ENCODE measurements at places on chromosomes 1 and 21.

DNA sequence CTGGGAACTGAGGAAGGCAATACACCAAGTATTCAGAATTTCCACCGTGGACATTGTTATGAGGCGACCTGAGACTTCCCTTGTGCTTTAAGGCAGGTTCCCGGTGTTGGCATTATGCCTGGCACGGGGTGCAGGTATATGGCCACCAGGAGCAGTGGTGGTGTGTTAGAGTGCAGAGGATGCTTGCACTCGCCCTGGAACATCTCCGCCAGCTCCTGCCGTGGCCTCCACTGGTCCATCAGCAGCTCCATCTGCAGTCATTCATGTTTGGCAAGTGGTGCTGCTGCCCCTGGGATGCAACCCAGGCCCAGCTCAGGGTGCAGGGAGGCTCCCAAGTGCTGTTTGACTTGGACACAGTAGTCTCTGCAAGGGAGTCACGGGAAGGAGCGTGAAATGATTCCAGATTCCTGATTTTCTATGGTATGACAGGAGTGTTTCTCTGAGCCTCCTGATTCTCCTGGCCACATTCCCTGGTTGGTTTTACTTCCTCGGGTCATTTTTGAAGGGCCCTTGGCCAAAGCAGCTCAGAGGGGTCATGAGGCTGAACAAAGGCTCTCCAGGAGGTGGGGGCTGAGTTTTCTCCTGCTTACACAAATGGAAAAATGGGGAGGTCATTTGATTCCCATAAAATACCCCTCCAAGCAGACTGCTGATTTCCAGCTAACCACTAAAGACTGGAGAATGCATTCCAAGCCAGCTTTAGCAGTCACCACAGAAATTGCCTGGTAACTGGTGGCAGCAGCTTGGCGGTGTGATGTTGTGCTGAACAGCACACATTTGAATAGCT, 60.4 kb upstream of the PSEN2 start:
- DNase-seq, result no peak

DNA sequence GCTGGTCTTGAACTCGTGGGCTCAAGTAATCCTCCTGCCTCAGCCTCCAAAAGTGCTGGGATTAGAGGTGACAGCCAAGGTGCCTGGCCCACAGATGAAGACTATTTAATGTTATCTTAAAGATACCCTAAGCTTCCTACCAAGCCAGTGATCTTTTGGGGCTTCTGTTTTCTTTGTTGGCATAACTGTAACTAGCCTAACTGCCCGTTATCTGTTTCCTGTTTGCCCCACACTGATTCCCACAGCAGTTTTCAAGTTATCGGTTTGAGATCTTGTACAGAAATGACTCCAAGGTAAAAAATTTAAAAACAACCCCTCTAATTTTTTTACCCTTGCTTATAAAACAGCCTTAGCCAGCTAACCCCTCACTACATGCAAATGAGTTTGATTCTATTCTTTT, 12.4 kb downstream of the SELL start:
- no peak for DNase-seq

DNA sequence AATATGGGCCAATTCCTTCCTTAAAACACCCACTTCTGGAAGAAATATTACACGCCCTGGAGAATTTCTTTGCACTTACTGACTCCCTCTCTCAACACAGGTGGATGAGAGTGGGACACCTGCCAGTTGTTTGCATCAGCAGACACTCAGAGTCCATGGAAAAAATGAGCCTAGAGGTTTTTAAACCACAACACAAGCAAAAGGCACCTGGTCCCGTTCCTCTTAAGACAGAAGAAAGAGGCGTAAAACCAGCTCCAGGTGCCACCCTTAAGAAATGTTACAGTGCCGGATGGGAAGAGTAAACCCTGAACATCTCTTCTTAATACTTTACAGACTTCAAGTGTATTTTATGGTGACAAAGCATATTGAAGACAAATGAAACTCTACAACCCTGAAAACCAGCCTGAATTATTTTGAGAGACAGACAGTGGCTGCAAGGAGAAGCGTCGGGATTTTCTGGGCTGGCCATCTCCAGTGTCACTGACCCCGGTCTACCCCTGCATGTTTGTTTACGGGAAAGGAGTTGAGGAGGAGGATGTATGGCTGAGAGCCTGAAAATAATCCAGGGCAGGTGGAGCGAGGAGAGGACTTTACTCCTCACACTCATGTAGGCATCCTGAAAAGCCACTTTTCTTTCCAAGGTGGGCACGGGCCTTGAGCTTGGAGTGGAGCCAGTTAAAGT, 7.8 kb upstream of the RIPK4 start:
- no peak for DNase-seq

DNA sequence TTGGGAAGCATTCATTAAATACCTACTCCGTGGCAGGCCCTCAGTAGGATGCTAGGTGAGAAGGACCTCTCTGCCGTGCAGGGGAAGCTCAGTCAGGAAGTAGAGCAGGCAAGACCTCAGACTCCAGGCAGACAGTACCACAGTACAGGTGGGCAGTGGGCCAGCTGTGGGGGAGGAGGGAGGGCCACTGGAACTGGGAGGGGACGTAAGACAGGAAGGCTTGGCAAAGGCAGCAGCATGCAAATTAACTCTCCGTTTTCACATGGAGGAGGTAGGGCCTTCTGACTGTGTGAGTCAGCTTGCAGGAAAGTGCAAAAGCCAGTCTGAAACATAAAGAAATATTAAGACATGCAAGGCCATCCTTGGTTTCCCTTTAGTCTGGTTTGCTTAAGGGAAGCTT, 157.7 kb downstream of the TRIM33 start:
- DNase-seq, result no peak

DNA sequence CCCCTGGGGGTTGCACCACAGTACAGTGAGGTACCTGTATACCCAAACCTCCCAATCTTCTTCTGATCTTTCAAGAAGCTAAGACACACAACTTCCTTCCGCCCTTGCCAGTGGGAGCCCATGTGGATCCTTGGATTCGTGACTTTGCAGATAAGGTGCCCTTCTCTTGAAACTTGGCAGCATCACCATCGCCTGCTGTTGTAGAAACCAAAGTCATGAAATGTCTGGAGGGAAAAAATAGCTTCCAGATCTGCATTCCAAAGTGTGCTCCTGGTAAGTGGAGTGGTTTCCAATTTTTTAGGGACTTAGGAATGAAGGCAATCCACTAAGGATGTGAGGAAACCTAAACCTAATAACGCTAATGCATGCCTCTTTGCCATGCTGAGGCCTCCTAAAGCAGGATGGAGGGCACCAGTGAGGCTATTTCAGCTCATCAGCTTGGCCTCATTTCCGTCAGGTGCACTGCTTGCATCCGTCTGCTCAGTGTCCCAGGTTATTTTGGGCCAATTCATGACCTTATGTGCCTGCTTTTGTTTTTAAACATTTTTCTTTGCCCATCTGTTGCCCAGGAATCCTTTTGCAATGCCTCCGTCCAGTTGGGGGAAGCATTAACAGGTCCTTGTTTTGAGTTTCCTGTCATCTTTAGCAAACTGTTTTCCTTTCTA, 8.2 kb upstream of the EFHD2 start:
- no peak for DNase-seq

GRCh38 chr21:35571910-35572309, 488.4 kb downstream of the SETD4 start:
- DNase-seq, result no peak

DNA sequence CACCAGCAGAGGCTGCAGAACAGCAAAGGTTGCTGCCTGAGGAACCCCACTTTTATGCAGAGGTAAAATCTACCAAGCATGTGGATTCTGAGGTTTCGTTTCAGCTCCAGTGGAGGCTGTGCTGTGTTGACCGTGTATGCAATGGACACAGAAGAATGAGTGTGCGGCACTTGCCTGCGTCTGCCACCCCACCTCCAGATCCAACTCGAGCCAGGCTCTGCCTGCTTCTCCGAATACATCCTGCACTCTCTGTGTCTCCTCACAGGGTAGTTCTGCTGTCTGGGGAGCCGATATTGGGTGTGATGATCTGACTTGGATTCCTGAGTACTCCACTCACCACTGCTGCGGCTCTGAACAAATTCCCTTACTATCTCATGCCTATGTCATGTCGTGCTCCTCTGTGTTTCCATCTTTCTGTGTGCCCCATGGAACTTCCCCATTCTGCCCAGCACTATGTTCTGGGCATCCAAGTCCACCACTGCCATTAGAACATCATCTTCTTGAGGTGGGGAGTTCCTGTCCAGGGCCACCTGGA, 129.8 kb downstream of the SLC45A1 start:
- no peak for DNase-seq

DNA sequence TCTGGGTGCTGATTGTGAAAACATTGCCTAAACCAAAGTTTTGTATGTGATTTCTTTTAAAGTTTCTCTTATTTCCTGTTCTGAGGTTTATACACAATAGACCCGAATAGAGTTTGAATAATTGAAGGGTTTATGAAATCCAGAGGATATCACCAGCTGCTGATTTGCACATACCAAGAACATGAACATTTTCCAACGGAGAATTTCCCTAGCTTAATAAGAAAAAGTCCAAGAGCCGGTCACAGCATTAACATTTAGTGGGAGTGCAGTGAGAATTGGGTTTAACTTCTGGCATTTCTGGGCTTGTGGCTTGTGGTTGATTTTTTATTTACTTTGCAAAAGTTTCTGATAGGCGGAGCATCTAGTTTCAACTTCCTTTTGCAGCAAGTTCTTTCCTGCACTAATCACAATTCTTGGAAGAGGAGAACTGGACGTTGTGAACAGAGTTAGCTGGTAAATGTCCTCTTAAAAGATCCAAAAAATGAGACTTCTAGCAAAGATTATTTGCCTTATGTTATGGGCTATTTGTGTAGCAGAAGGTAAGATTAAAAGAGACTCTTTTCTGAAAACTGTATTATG, at the start of gene CFH:
Gene CFH (plus strand): TSS at position 407 of the 579 bp plus-strand sequence. CDS start 75 bp downstream, at position 482.
- no peak for DNase-seq

DNA sequence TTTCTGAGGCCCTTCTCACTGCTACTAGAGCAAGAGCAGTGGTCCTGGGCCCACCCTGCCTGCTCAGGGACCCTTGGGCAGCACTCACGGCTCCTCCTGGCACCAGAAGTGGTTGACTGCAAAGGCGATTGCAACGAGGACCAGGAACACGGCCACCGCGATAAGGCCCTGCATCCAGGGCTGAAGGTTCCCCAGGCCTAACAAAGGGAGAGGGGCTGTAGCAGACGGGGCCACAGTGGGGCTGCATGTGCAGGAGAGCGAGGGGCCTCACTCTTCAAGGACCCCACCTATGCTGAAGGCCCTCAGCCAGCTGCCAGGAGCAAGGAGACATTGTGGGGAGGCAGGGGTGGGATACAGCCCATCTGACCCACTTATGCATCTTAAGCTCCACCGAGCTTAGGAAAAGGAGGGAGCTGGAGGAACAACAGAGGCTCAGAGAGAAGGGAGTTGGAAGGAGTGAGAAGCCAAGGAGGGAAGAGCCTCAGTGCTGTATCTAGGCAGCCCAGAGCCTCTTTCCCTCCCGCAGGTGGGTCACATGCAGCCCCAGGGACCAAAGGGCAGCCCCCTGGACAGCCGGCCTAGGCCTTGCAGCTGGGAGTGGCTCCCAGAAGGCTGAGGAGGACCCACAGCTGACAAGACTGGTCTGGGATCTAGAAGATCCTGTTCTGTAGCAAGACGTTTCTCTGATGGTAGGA, 2.5 kb downstream of the PDZK1IP1 start:
- no peak for DNase-seq

- no peak for DNase-seq
Observed at GRCh38 chr21:42262831-42263231, 43.9 kb downstream of the ABCG1 start.

DNA sequence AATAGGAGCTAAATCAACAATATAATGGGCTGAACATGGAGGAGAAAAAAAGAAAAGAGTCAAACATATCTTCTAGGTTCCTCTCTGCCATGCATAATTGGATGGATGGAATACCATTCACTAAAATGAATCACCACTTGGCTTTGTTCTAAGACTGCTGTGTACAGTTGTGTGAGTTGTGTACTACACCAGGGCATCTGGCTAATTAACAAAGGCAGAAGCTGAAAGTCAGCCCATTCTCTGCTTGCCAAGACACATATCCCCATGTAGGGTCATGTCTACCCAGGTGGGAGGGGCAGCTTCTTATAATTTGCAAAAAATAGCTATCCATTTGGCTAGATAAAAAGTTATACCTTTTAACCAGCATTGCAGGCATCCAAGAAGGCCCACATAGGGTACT, 21.0 kb downstream of the JUN start:
- DNase-seq, result no peak

DNA sequence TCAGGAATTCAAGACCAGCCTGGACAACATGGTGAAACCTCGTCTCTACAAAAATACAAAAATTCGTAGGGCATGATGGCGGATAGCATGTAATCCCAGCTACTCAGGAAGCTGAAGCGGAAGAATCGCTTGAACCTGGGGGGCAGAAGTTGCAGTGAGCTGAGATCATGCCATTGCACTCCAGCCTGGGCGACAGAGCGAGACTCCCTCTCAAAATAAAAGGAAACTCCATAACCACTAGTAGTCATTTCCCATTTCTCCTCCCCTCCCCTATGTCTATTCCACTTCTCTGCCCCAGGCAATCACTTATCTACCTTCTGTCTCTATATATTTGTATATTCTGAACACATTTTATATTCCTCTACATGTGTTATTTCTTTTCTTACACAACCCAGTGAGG, 4.0 kb upstream of the CEP350 start:
- no peak for DNase-seq

DNA sequence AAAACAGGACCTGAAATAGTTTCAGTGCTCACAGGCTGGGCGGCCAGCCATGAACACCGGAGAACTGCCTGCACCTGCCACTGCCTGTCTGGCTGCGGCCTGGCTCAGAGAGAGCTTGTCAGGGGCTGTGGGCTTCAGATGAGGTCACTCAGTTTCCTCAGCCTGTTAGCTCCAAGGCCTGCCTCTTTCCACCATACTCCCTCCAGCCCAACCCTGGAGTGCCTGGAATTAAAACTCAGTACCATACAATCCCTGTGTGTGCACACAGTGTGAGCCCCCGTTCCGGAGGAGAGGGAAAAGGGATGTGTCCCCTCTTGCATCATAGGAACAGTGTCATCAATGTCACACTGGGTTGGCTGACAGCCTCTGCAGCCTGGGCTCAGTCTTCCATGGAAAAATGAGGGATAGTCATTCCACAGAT, 16.2 kb downstream of the CACNA1S start:
- DNase-seq, result no peak

DNA sequence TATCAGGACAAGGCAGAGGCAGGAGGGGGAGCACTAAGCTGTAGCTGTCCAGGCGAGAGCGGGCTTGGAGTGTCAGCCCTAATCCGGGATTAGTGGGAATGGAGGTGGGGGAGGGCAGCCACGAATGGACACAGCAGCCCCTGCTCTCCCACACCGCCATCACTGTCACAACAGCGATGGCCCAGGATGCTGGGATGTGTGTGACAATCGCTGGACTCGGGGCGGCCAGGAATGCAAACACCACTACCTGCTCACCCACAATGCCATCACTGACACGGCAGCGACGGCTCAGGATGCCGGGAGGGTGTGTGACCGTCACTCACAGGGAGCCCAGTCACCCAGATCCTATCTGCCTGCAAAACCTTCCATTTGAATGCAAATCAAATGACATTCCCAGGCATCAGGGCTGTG, 2.9 kb downstream of the C2CD2 start:
- no peak for DNase-seq

GRCh38 chr1:82161700-82162141, 361.0 kb downstream of the ADGRL2 start:
- DNase-seq, result no peak

DNA sequence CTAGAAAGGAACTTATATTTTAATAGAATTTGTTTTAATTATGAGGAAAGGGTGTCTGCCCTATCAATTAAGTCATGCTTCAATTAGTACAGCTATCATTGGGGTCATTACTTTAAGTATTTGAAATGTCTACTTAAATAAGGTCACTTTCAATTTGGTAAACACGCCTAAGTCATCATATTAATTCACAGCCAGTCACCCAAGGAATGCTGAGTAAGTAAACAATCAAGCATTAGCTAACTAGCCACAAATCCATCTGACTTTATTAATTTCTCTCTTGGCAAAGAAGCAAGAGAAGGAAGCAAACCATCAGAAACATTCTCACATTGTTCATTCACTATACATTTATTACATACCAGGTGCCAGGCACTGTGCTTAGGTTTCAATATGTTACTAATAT, 1.2 kb upstream of the LRRC52 start:
- no peak for DNase-seq
